ENCODE measurements at places on chromosomes 6 and 20. TPM values are rescaled to one million over a fixed set of nuclear protein-coding genes. Genes with fewer than 3 reads are reported as not detected.

- DNase-seq = no peak
These were observed 82.5 kb downstream of the CD83 start for GRCh38 chr6:14200047-14200446.

- no peak for DNase-seq
These were observed 207.9 kb downstream of the GMPR start for GRCh38 chr6:16446273-16446672.

DNA sequence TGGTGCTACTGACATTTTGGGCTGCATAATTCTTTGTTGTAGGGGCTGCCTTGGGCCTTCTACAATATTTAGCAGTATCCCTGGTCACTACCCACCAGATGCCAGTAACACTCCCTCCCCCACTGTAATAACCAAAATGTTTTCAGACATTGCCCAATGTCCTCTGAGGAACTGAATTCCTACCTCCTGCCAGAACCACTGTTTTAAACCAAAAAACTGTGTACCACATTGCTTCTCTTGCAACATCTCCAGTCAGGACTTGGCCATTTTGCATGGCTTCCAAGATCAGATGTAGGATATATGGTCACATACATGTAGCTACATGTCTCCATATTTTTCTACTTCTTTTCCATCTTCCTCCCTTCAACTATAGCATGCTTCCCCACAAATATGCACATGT is 97.4 kb upstream of the IFNGR1 start:
- no peak for DNase-seq

The DYNLT1 gene
- 102 TPM for total RNA-seq

- DNase-seq = no peak
These were observed 1.4 kb downstream of the SOX12 start for GRCh38 chr20:326645-327185.

Measured in activated CD4-positive, alpha-beta T cell treated with anti-CD3 and anti-CD28 coated beads, Interleukin-2, amount 10 ng/mL, durations not matched to agents 7 days and 5 days (primary cell).